KG1 (cell line): ENCODE measurements at places on chromosomes 3 and 15.

- no peak for DNase-seq
These were observed 348.0 kb upstream of the DPPA4 start for GRCh38 chr3:109685084-109686079.

DNA sequence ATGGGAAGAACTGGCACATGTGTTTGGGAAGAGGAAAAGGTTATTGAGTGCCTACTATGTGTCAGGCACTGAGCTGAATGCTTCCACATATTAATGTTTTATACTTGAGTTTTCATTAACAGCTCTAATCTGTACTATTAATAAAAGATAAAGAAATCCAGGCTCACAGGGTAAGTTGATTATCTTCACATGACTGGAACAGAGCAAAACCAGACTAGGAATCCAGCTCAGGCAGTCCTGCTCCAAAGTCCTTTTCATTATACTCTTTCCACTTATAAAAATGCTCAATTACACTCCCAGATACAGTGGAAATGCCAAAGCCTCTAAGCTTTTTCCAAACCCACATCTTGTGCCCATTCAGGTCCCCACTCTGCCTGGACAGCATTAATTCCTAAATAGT, 97.6 kb downstream of the TNIK start:
- DNase-seq = no peak

- DNase-seq = no peak
These were observed 439 bp downstream of the CTXND1 start for GRCh38 chr15:80251428-80252120.

DNA sequence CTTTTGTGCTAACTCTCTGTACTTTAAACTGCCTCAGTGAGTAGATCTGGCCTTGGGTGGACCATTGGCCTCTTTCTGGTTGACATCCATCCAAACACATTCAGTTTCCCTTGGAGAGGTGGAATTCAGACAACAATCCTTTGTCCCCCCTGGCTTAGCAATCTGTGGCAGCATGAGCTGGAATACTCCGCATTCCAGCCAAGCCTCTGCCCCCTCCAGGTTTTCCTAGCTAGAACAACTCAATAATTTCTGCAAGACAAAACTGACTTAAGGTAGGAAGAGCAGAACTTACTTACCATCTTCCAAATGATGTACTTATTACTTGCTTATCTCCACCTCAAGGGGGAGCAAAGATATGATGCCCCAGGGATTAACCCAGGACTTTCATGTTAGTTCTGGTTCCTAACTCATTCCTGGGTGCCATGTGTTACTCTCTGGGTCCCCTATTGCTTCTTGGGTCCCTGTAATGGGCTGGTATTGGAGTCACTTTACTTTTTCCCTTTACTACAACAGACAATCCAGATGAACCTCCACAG, 21.8 kb upstream of the IL16 start:
- no peak for DNase-seq

- DNase-seq = no peak
These were observed 149.4 kb downstream of the CFAP20DC start for GRCh38 chr3:58900386-58900785.

GRCh38 chr3:148790851-148791735, 36.5 kb upstream of the CPB1 start:
- no peak for DNase-seq

DNA sequence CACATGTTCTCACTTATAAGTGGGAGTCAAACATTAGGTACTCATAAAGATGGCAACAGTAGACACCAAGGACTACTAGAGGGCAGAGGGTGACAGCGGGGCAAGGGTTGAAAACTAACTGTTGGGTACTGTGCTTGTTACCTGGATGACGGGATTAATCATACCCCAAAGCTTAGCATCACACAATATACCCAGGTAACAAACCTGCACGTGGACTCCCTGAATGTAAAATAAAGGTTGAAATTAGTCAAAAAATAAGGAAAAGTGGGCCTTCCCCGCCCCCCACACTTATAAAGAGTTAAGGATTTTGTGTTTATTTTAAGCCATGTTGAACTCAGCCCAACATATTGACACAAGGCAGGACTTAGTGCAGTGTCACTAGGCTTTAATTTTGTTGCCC, 96.1 kb downstream of the APBA2 start:
- DNase-seq = no peak

DNA sequence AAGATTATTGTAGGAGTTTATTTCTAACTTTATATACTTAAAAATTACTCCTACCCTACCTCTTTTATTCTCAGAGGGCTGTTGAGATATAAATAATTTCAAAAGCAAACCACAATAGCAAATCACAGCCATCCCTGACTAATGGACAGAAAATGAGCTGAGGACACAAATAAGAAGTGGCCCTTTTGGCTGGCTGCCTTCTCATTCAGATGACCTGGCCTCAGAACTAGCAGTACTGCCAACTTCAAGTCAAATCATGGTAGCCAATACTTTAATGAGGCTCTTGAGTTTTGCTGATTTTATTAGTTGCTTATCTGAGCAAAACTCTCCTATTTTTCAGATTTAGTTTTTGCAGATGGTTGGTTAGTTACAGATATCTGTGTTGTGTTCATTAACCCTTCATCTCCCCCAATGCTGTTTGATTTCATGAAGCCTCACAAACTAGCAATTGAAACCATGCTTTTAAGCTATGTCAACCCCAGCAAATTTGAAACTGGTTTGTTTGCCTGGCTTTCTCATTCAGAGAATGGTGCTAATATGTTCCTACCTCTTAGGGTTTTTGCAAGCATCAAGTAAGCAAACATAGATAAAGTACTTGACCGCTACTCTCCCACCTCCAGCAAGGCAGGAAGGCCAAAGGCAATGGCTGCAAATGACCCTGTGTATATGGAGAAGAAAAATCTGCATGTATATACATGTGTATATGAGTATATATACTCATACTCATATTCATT, 73.4 kb upstream of the HACD2 start:
- no peak for DNase-seq

DNA sequence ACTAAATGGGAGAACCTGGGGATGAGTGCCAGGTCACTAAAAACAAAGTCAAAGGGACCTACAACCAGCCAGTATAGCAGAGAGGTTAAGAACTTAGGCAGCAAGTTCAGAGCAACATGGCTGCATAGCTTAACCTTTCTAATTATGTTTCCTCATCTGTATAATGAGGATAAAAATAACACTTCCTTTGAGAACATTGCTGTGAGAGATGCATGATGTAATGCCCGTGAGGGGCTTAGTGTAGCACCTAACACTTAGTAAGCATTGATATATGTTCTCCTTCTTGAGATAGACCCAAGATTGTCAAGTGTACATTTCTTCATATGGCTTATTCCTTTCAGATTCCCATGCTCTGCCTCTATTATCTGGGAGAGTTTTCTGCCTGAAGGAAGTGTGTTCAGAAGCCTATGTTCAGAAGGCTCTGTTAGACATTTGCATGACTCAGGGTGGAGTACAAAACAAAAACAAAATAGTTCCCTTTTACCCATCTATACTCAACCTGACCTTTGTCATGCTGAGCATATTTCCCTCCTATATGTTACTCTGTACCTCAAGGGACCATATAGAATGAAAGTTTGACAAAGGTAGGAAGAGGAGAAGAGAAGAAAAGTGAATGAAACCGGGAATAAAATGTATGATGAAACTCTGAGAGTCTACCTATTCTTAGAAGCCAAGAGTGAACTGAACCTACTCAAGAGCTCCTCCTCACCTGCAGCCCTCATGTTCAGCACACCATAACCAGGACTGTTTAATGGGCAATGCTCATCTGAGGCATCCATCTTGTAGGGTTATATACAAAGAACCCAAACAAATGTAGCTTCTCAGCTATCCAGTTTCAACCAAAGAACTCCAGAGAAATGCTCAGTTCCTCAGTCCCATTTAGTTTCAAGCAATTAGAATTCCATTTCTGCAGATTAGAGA, 70.7 kb upstream of the KCNMB2 start:
- no peak for DNase-seq

DNA sequence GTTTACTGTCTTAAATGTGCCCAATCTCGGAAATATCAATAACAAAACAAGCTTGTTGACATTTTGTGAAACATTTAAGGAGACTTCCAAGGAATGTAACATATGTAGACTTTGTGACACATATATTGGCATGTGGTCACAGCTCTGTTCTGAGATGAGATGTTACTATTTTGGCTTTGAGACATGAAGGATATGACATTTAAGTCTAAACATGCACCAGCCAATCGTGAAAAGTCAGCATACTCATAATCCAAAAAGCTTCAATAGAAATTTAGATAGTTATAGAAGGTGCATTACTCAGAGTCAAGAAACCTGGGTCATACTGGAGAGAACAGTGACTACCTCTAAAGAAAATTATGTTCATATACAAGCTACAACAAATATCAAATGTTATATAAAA, 13.4 kb downstream of the COMMD2 start:
- DNase-seq = no peak

DNA sequence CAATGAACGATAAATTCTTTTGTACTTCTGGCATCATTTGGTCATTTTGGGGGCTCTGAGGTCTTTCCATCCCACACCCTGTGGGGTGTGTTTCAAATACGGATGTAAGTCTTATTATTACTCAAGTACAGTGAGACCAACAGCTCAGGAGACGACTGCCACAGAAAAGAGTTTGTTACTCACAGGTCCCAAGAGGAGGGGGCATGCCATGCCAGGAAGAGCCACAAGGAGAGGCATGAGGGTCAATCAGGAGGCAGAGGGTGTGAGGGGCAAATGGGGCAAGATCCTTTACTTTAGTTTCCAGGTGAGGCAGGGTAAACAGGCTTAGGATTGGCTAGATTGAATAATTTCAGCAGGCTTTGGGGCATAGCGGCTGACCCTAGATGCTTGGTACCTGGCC, 21.6 kb downstream of the TRH start:
- no peak for DNase-seq

DNA sequence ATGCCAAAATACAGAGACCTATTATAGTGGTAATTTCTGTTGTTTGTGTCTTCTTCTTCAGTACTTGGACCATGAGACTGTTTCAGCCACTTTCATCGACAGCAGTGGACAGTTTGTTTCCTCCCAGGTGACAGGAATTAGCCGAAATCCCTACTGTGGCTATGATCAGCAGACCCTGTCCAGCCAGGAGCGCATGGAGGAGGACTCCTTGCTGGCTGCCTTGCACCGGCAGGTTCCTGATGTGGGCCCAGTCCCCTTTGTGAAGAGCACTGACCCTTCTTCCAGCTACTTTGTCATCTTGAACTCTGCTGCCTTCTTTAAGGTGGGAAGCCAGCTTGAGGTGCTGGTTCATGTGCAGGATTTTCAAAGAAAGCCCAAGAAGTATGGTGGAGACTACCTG, 22.2 kb downstream of the NXPE3 start:
- no peak for DNase-seq

GRCh38 chr3:159776779-159777178, 211.9 kb upstream of the IL12A start:
- DNase-seq = no peak

- DNase-seq = no peak
These were observed 48.1 kb downstream of the SH3BP5 start for GRCh38 chr3:15284121-15284889.

- DNase-seq = no peak
These were observed 6.8 kb upstream of the PDIA5 start for GRCh38 chr3:123060054-123060453.

DNA sequence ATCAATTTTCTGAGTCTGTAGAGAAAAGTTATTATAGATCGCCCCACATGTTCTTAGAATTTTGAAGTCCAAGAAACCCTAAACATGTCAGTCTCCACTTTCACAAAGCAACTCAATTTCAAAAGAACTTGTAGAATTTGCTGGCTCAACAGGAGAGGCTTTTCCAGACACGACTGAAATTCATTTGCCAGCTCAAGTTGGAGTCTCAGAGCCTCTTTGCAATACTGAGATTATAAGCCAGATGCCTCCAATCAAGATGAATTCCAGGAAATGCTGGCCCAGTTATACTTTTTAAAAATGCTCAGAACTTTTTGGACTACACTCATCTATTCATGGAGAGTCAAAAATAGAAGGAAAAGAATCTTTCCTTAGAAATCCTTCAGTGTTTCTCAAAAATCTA, 56.9 kb upstream of the NLGN1 start:
- no peak for DNase-seq

- no peak for DNase-seq
These were observed 15.8 kb downstream of the DUSP7 start for GRCh38 chr3:52040600-52040999.

- no peak for DNase-seq
These were observed 74.4 kb downstream of the ATP1B3 start for GRCh38 chr3:141950572-141951493.

DNA sequence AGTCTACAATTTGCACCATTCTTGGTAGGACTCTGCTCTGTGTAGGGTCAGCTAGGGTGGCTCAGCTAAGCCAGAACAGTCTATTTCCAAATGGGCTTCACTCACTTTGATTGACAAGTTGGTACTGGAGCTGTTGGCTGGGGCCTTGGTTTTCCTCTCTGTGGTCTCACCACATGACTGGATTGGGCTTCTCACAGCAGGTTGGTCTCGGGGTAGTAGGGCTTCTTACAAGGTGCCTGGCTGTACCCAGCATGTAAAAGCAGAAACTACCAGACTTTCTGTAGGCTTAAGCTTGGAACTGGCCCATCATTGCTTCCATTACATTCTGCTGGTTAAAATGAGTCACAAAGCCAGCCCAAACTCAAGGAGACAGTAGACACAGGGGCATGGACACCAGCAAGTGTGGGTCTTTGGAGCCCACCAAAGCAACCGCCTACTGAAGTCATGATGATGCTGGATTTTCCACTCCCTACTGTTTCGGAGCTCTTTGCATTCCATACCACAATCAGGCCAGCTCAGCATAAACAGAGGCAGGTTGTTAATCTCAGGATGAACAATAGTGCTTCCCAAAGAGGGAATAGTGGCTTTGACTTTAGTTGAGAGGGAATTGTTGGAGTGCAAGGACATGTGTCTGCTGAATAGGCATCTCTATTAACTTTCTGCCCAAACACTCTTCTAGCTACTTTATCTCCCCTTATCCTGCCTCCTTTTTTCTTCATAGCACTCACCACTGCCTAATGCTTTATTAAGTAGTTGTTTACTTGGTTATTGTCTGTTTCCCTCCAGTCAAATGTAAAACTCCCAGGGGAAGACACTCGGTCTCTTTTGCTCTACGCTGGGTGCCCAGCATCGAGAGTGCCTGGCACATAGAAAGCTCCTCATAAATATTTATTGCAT, 78.0 kb upstream of the RARB start:
- DNase-seq = no peak

- DNase-seq = no peak
These were observed 46.5 kb downstream of the RASGRP1 start for GRCh38 chr15:38518084-38518483.

DNA sequence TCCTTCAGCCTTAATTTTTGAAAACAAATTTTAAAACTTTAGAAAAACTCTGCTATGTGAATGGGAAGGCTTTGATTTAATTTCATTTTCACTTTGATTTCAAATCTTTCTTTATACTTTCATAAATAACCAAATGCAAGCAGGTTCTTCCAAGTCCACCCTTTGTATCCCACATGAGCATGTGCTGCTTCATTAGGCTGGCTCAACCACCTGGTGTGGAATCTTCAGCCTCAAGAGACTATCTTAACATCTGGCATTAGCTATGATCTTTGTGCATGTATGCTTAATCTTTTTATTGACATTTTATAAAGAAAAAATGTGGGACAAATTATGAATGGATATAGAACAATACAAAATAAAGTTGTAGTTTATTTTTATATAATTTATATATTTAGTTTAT, 81.8 kb upstream of the MLF1 start:
- DNase-seq = no peak

GRCh38 chr3:6803619-6804018, 57.3 kb upstream of the GRM7 start:
- DNase-seq = no peak
